Fibroblast of the conjunctiva (primary cell): ENCODE measurements at places on chromosomes 4 and X.

DNA sequence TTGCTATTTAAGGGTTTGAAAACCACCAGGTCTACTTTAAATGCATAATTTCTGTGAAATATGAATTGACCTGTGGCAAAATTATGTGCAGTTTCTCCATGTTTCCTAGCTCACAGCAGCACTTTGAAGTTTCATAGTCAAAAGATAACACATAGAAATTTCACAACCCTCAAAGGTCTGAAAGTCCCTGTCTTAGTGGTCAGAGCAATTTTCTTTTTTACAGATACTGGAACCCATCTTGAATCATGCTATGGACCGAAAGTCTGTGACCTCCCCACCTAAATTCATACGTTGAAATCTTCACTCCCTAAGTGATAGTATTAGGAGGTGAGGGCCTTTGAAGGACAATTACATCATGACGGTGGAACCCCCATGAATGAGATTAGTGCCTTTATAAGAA is 240.4 kb upstream of the BMP3 start:
- no peak for DNase-seq

GRCh38 chr4:110306303-110306702 is 107.9 kb upstream of the ELOVL6 start:
- DNase-seq = no peak

DNA sequence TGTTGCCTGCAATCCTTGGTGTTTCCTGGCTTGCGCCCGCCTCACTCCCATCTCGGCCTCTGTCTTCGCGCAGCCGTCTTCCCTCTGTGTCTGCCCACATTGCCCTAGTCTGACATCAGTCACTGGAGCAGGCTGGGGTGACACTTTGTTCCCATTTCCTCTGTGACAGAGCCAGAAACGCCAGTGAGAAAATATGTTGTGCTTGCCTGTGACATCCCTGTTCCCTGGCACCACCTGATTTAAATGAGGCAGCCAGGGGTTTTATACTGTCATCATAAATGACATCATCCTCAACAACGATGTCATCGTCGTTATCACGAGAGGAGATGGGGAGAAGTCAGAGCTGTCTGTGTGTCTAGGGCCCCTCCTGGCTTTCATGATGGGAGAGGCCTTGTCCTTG is 29.1 kb downstream of the ZNF185 start:
- no peak for DNase-seq

DNA sequence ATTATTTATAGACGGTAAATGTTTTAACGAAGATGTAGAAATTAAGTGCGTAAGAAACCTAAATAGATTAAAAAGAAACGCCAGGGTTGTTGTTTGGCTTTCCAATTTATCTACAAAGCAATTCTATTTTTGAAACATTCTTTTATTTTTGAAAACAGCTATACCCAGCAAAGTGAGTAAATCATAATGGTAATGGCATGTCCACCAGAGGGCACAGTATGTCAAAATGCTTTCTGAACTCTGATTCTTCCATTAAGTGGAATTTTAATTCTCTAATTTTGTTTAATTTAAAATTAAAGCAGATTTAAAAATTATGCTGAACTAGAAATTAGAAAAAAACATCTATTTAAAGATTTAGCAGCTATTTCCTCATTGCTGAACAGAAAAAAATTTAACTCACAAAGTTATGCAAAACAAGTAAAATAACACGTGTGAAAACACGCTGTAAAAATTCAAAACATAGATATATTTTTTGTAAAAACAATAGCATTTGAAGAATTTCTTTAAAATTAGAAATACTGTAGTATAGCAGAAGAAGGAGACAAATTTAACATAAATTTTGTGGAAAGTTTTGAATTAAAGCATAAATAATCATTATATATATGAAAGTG is 26.5 kb downstream of the RASSF6 start:
- no peak for DNase-seq

DNA sequence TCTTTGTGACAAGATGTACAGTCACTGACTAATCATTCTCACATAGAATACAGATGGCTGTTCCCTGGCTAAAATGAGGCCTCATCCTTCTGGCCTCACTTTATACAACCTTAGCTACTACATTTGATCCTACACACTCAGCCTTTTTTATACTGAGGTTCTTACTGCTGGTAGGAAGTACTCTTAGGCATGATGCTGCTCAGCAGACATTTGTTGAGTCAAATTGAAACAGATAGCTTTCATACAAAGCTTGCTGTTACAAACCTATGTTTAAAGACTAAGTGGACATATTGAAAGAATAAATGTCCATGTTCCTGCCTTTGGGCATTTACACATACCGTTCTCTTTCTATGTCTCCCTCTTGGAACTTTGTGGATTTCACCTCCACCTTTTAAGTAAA is 154.9 kb downstream of the NPFFR2 start:
- no peak for DNase-seq

GRCh38 chr4:153987291-153987690 is 198.4 kb upstream of the SFRP2 start:
- peak; percentile 40 for DNase-seq
